Naive B cell (primary cell): ENCODE measurements at places on chromosomes 6 and 20. TPM values are rescaled to one million over a fixed set of nuclear protein-coding genes. Genes with fewer than 3 reads are reported as not detected.
A peak's percentile ranks its signal among the peaks of the same experiment; 100 is the strongest.

Gene DSP
- polyA plus RNA-seq, result 9.7 TPM

Gene TMC2
- not detected for polyA plus RNA-seq

Gene PHACTR3
- not detected for polyA plus RNA-seq

Gene PGC
- polyA plus RNA-seq, result not detected

Gene CENPW
- polyA plus RNA-seq, result 6.3 TPM

Gene ITPA
- 89.5 TPM for polyA plus RNA-seq

Gene CLPSL1
- polyA plus RNA-seq, result not detected

Gene SNAI1
- 1.8 TPM for polyA plus RNA-seq

Gene PRDM13
- polyA plus RNA-seq, result not detected

Gene FAM209A
- polyA plus RNA-seq, result 1.1 TPM

GRCh38 chr6:56745081-56745480 lies 102.4 kb upstream of the DST start:
- no peak for DNase-seq
- no peaks in the 10 kb centered on the region for H3K36me3 ChIP-seq
- H3K4me3 ChIP-seq, result no peak overlapping the region
- peaks cover 3% of the 10 kb centered on the region for H3K4me1 ChIP-seq
- no peaks in the 10 kb centered on the region for H3K27me3 ChIP-seq

DNA sequence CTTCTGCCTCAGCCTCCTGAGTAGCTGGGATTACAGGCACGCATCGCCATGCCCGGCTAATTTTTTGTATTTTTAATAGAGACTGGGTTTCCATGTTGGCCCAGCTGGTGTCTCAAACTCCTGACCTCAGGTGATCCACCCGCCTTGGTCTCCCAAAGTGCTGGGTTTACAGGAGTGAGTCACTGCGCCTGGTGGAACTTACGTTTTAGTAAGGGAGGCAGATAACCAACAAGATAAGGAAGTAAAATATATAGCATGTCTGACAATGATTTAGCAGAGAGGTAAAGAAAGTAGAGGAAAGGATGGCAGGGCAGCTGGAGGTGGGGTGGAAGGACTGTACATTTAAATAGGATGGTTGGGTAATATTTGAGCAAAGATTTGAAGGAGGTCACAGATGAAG lies 12.8 kb upstream of the MYMX start:
- H3K4me3 ChIP-seq, result no peak overlapping the region
- H3K36me3 ChIP-seq, result no peaks in the 10 kb centered on the region
- no peaks in the 10 kb centered on the region for H3K27me3 ChIP-seq
- H3K4me1 ChIP-seq, result no peaks in the 10 kb centered on the region

DNA sequence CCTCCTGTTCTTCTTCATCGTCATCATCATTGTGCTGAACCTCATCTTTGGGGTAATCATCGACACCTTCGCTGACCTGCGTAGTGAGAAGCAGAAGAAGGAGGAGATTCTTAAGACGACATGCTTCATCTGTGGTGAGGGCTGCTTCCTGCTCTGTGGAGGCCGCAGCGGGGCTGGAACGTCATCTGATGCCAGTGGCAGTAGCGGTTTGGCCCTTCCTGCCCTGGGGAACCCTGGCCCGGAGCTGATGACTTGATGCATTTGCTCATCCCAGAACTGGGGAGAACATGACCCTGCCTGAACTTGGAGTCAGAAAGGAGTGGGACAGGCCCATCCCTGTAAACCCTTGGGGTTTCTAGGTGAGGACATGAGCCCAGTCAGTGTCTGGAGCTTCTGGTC lies 18.7 kb downstream of the UQCC2 start:
- H3K27me3 ChIP-seq, result no peaks in the 10 kb centered on the region
- H3K4me1 ChIP-seq, result peaks cover 57% of the 10 kb centered on the region

GRCh38 chr6:3506751-3507383 lies 50.0 kb upstream of the SLC22A23 start:
- H3K4me1 ChIP-seq, result no peaks in the 10 kb centered on the region
- H3K27me3 ChIP-seq, result peaks cover 10% of the 10 kb centered on the region
- no peaks in the 10 kb centered on the region for H3K36me3 ChIP-seq

DNA sequence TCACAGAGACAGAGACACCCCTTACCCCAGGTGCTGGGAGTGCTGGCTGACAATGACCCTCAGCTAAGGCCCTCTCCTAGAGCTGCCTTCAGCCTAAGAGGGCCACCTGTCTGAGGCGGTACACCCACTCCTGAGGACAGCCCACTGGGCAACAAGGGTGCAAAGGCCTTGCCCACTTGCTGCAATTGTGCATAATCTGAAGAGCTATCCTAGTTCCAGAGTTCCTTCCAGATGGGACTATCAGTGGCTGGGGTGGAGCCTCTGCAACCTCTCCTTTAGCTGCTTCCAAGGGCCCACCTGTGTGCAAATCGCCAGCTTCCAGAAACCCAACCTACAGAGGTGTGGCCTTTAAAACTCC lies 87.5 kb downstream of the PREX1 start:
- peaks cover 37% of the 10 kb centered on the region for H3K36me3 ChIP-seq
- no peaks in the 10 kb centered on the region for H3K27me3 ChIP-seq
- H3K4me1 ChIP-seq, result peaks cover 66% of the 10 kb centered on the region
- no peak for DNase-seq
- H3K27ac ChIP-seq, result no peak overlapping the region
- no peak overlapping the region for H3K4me3 ChIP-seq

DNA sequence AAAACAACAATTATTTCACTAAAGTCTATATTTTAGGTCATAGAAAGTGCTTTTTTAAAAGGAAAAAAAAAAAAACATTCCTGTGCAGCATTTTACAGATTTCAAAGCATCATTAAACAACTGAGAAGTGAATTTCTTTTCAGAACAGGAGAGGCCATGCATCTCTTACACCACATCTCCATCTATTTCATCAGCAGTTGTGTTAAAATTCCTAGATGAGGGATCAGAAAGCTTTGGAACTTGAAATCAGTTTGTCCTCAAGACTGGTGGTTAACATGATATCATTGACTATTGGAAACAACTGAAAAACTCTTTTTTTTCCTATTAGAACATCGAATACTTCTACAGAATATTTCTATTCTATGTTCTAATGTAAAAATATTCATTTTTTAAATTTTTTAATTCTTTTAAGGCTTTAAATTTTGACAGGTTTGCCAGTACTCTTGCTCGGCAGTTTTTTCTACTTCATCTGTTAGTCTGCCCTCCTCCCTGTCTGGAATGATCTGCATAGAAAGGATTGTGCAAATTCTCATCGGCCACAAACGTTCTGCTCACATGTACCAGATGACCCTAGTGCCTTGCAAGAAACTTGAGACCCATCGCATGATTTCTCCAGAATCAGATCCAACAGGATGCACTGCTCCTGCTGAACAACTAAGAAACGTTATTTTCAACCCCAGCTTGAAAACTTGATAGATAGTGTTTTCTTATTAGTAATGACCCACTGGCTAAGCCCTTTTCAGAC lies 411.0 kb upstream of the AGPAT4 start:
- no peak overlapping the region for H3K4me3 ChIP-seq
- no peaks in the 10 kb centered on the region for H3K27me3 ChIP-seq
- no peaks in the 10 kb centered on the region for H3K36me3 ChIP-seq
- no peaks in the 10 kb centered on the region for H3K4me1 ChIP-seq
- no peak overlapping the region for H3K27ac ChIP-seq

GRCh38 chr6:28982476-28983266 lies 22.4 kb downstream of the ZNF311 start:
- no peak for DNase-seq
- peaks cover 9% of the 10 kb centered on the region for H3K36me3 ChIP-seq
- H3K27me3 ChIP-seq, result peaks cover 42% of the 10 kb centered on the region
- no peak overlapping the region for H3K27ac ChIP-seq

- H3K36me3 ChIP-seq, result no peaks in the 10 kb centered on the region
- H3K27ac ChIP-seq, result no peak overlapping the region
- H3K4me3 ChIP-seq, result no peak overlapping the region
- no peaks in the 10 kb centered on the region for H3K27me3 ChIP-seq
These were observed 37.5 kb downstream of the CARMIL1 start for GRCh38 chr6:25316626-25317025.

- H3K4me1 ChIP-seq, result no peaks in the 10 kb centered on the region
- H3K36me3 ChIP-seq, result no peaks in the 10 kb centered on the region
- no peak overlapping the region for H3K4me3 ChIP-seq
- peaks cover 28% of the 10 kb centered on the region for H3K27me3 ChIP-seq
- H3K27ac ChIP-seq, result peak overlapping the region; percentile 28
These were observed 12.5 kb upstream of the BFSP1 start for GRCh38 chr20:17543531-17544131.

DNA sequence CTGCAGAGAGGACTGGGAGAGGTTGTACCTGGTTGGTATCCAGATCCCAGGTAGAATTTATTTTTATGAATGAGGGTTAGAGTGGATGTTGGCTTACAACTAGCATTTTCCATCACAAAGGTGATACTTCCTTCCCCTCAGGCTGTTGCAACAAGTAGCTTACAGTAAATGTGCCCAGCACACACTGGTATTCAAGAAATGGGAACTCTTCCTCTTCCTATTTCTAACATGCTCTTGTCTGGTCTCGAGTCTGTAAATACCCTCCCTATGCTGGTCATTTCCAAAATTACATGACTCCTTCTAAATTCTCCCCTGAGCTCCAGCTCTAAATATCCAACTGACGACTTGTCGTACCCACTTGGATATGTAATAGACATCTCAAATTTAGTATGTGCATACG lies 90.1 kb upstream of the FOXC1 start:
- H3K27ac ChIP-seq, result no peak overlapping the region
- H3K4me3 ChIP-seq, result no peak overlapping the region
- DNase-seq, result no peak
- H3K4me1 ChIP-seq, result no peaks in the 10 kb centered on the region

DNA sequence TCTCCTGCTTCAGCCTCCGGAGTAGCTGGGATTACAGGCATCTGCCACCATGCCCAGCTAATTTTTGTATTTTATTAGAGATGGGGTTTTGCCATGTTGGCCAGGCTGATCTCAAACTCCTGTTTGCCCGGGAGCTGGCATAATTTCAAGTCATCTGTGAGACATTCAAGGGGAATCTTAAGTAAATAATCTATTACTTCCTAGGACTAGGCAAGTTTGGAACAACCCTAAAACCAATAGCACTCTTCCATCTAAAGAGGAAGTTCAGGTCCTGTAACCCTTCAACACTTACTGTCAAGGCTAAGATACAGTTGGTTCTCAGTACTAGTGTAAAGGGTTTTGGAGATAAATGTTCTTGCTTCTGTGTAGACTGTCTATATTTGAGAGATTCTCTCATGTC lies 267.8 kb upstream of the IRAK1BP1 start:
- H3K27ac ChIP-seq, result no peak overlapping the region
- no peak overlapping the region for H3K4me3 ChIP-seq
- no peaks in the 10 kb centered on the region for H3K4me1 ChIP-seq
- DNase-seq, result no peak
- no peaks in the 10 kb centered on the region for H3K27me3 ChIP-seq

- peaks cover 16% of the 10 kb centered on the region for H3K36me3 ChIP-seq
- H3K4me1 ChIP-seq, result peaks cover 40% of the 10 kb centered on the region
- H3K27me3 ChIP-seq, result peaks cover 12% of the 10 kb centered on the region
- DNase-seq, result no peak
These were observed 32.5 kb downstream of the HLA-DPB1 start for GRCh38 chr6:33108307-33108706.

GRCh38 chr6:147961481-147962141 lies 381.0 kb upstream of the SASH1 start:
- no peaks in the 10 kb centered on the region for H3K36me3 ChIP-seq
- no peak for DNase-seq
- no peak overlapping the region for H3K27ac ChIP-seq
- no peaks in the 10 kb centered on the region for H3K27me3 ChIP-seq
- no peak overlapping the region for H3K4me3 ChIP-seq
